ENCODE measurements at places on chromosomes 16 and 17.

DNA sequence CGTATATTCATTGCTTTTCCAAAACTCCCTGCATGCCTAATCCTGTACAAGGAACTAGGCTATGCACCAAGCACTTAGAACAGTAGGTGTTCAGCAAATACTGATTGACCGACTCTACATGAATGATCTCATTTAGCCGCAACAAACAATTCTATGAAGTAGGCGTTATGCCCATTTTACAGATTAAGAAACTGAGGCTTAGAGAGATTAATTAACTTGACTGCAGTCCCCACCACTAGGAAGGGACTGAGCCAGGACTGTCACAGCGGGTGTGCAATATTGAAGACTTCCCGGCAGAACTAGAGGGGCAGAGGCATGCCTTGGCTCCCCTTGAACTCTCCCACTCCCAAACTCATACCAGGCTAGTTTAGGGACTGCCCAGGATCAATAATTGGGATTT, 10.5 kb upstream of the N4BP1 start:
- no peak for DNase-seq
- no peaks in the 10 kb centered on the region for H3K36me3 ChIP-seq
- no peak overlapping the region for H3K4me3 ChIP-seq
- H3K27ac ChIP-seq: no peak overlapping the region

GRCh38 chr16:57797526-57798266, 4.6 kb downstream of the KIFC3 start:
- H3K27me3 ChIP-seq: no peaks in the 10 kb centered on the region
- DNase-seq: peak; percentile 58
- peaks cover 28% of the 10 kb centered on the region for H3K4me1 ChIP-seq
- H3K36me3 ChIP-seq: peaks cover 19% of the 10 kb centered on the region
- H3K27ac ChIP-seq: peak overlapping the region; percentile 13
- H3K4me3 ChIP-seq: peak overlapping the region; percentile 15

- H3K36me3 ChIP-seq: peaks cover 5% of the 10 kb centered on the region
- peaks cover 55% of the 10 kb centered on the region for H3K4me1 ChIP-seq
- H3K4me3 ChIP-seq: no peak overlapping the region
- no peak for DNase-seq
- H3K27ac ChIP-seq: peak overlapping the region; percentile 78
Measured at GRCh38 chr17:45311760-45312476, 4.9 kb downstream of the MAP3K14 start.

DNA sequence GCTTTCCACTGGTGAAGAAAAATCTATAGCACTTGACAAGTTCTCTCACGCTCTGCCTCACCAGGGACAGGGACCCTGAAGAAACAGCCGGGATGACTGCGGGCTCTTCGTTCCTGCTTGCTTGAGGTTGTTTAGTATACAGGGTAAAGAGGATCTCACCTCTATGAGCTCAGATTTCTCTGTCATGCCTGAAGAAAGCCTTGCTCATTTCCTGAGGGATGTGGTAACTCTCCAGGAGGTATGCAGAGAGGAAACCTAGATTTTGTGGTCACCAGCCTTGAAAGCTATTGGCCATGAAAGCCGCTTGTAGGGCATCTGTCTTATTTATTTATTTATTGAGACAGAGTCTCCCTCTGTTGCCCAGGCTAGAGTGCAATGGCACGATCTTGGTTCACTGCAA, 23.2 kb downstream of the USP43 start:
- H3K36me3 ChIP-seq: no peaks in the 10 kb centered on the region

Data from lung (tissue), 17 donors.